Foreskin fibroblast (primary cell): ENCODE measurements at places on chromosomes 11 and 22.

DNA sequence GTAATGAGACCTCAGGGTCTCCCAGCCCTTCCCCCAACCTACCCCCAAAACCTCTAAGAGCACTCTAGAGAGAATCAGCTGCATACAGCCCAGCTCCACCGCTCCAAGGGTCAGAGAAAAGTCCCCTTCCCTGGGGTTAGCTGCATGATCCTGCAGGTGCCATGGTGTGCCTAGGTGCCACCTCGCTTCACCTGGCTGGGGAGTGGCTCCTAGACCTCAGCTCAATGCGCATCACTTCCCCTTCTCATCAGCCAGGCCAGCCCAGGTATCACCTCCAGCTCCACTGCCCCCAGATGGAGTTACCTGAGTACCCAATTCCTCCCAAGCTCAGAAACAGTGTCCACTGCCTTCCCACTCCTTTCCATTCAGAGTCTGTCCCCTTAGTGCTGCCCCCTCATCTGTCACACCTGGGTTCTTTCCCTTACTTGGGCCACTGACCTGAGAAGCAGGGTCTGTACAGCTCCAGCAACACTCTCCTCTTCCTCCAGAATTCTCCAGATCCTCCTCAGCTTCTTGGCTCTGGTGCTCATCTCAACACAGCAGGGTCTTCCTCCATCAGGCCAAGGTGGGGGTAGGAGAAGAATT, 1.3 kb downstream of the STARD10 start:
- no peak for DNase-seq

- DNase-seq: peak; percentile 92
Measured at GRCh38 chr11:72813740-72814285, 398 bp upstream of the ATG16L2 start.

GRCh38 chr11:119363851-119364590, 17.5 kb downstream of the USP2 start:
- DNase-seq: peak; percentile 60

- no peak for DNase-seq
Measured at GRCh38 chr22:28893810-28894209, 10.4 kb downstream of the ZNRF3 start.

DNA sequence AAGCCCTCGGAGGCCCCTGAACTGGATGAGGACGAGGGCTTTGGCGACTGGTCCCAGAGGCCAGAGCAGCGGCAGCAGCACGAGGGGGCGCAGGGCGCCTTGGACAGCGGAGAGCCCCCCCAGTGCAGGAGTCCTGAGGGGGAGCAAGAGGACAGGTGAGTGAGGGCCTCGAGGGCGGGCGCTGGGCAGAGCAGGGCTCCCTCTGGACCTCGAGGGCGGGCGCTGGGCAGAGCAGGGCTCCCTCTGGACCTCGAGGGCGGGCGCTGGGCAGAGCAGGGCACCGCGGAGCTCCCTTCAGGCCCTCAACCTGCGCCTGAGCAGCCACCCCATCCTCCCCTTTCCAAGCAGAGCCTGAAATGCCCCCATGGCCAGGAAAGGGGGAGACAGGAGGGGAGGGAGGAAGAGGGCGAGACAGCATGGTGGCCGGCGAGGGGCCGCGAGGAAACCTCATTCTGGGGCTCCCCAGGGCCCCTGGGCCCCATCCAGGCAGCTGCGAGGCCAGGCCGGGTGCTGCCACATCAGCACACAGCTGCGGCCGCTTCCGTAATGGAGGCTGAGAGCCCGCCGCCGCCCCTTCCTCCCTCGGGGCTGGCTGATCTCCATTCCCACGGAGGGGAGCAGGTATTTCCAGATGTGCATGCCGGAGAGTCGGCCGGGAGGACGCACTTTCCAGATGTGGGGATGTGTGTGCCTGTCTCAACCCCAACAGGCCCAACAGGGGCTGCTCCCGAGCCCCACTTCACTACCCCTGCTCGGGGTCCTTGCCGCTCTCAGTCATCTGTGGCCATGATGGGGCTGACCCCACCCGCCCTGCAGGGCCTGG, 10.0 kb downstream of the PRR33 start:
- DNase-seq: no peak

GRCh38 chr11:46617972-46618314, 590 bp downstream of the ATG13 start:
- DNase-seq: no peak

DNA sequence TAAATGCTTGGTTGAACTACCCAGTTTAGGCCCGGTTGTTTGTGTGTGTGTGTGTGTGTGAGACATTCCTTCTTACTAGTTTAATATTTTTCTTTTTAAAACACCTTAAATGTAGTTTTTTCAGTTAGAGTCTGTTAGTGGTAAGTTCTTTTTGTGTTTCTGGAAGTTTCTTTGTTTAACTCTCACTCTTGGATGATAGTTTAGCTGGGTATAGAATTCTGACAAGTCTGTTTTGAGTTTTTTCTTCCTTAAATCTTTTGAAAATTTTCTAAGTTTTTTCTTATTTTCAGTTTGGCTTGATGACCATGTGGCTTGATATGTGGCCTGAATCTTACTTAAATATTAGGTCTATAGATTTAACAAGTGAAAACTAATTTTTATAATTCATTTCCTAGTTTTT, 60.1 kb downstream of the PDE3B start:
- DNase-seq: no peak

DNA sequence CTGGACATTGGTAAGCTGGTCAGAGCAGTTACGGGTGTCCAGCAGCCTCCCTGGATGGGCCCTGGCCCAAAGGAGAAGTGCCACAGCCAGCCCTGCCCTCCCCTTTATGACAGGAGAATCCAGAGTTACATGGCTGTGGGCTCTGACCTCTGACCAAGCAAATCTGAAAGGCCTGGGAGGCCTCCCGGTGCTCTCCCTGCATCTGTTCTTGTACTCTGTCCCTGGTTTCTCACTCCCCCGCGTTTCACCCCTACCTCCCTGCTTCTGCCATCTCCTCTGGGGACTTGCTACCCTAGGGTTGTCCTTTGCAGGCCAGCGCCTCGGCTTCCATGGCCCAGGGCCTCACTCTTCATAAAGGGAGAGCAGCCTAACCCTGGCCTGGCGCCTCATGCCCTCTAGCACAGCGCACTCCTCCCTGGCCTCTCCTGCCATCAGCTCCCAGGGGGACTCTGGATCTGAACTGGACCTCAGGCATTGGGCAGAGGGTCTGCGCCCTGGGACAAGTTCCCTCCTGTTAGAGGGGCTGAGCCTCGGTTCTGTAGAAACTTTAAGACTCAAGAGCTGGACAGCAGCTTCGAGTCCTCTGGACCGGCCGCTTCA, 10.7 kb downstream of the PICK1 start:
- no peak for DNase-seq

DNA sequence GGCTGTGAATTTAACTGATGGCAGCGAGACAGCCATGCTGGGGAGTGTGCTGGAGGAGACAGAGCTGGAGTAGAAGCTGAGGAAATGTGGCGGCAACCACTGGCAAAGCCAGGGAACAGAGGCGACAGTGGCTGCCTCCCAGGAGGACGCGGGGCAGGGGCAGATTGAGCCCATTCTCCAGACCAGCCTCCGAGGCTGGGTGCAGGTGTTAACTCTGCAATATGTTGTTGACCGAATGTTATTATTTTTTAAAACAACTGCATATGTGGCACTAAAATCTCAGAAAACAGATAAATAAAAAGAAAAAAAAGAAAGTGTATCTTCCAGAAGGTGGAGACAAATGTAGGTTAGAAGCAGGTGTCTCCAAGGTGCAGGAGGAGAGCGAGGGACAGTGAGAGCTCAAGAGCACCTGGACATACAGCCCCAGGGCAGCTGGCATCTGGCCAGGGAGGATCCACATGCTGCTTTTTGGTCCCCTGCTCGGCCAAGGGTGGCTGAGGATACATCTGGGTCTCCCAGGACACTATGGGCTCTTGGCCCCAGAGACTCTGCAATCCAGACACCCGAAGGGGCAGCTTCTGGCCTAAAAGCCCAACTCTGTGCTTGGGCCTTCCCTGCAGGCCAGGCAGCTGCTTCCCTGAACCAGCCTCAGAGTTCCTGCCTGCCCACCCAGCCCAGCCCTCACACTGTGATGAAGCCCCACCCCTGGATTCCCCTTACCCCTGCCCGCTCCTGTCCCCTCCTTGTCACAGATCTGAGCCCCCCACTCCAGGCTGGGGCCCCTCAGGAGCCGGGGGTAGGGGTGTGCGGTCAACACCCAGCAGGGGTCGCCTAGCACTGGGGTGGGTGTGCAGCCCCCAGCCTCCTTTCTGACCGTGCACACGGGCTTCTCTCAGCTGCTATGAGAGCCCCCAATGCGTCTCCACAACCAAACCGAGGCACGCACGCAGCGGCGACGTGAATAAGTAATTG, 12.9 kb downstream of the RTN4R start:
- DNase-seq: no peak

DNA sequence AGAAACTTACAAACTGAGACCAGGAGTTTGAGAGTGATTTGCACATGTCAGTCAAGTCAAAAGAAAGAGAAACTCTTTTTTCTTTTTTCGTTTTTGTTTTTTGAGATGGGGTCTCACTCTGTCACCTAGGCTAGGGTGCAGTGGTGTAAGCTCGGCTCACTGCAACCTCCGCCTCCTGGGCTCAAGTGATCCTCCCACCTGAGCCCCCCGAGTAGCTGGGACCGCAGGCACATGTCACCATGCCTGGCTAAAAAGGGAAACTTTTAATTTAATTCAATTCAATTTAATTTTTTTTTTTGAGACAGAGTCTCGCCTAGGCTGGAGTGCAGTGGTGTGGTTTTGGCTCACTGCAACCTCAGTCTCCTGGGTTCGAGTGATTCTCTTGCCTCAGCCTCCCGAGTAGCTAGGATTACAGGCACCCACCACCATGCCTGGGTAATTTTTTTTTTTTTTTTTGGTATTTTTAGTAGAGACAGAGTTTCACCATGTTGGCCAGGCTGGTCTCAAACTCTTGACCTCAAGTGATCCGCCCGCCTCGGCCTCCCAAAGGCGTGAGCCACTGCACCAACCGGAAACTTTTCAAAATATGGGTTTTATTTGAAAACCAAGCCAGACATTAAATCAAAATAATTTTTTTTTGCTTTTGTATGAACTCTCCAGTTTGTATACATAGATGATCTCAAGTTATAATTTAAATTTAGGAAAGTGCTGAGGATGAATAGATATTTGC, 9.9 kb downstream of the UCP3 start:
- no peak for DNase-seq

DNA sequence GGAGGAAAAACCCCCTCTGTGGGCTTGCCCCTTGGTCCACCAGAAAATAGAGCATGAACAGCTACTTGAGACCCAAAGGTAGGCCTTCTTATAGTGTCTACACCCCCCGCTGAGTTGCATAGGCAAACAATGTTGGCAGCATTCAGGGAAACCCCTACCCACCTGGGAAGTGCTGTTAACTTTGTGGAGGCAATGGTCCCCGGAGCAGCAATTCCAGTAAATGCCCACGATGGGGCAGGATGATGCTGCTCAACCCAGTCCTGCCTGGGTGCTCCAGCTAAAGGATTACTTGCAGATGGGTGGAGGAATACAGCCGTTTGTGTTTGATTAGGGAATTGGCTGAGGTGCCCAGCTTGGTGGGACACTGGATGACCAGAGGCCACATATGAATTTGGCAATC, 381.3 kb upstream of the ANO5 start:
- no peak for DNase-seq

GRCh38 chr22:44392446-44392921, 79.7 kb upstream of the SHISAL1 start:
- no peak for DNase-seq

GRCh38 chr11:13094930-13095687, 86.0 kb downstream of the RASSF10 start:
- DNase-seq: no peak

- DNase-seq: peak; percentile 83
Measured at GRCh38 chr22:47107431-47107830, 345.0 kb downstream of the TBC1D22A start.

DNA sequence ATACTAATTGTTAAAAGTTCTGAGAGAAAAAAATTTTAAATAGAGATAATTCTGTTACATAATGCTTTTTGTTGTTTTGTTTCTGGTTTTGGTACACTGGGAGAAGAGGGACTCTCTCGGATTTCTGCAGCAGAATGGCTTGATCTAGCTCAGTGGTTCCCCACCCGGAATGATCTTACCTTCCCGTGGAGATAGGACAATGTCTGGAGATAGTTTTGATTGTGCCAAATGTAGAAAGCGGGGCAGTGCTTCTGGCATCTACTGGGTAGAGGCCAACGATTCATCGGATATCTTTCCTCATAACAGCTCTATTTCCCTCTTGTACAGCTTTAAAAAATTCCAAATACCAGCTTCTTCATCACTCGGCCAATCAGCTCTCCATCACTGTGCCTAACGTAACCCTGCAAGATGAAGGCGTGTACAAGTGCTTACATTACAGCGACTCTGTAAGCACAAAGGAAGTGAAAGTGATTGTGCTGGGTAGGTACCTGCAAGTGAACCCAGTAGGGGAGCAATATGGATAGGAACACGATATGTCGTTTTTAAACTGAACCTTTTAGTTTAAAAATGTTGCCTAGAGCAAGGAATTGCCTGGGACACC, 13.2 kb downstream of the CRTAM start:
- no peak for DNase-seq

DNA sequence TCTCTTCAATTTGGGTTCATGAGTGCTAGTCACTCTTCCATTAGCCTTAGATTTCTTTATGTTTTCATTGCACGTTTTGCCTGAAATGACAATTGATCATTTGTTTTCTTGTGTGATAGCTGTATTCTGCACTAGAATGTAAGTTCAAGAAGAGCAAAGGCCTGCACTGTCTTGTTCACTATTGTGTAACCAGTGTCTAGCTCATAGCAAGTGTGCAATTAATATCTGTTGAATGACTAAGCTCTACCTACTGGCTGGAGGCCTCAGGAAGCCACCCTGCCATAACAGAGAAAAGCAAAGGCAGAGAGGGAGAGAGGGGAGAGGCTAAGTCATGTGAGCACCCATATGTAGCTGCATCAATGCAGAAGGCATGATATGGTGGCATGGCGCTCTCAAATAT, 292.8 kb upstream of the SYN3 start:
- DNase-seq: no peak

DNA sequence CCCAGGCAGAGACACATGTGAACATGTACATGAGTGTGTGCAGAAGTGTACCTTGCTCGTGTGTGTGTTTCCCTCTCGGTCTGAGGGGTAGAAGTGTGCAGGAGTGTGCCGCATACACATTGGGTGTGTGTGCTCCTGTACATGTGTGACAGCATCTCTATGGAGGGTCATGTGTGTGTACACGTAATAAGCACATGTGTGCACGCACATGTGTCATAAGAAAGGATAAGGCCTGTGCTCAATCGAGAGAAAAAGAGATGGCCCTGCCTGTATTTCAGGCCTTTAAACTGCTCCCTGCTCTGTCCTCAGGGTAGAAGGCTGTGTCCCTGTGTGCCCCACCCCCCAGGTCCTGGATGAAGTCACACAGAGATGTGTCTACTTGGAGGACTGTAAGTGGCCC, 61.8 kb downstream of the OTOG start:
- DNase-seq: no peak
